ENCODE measurements at places on chromosomes 12 and 14. TPM values are rescaled to one million over a fixed set of nuclear protein-coding genes. Genes with fewer than 3 reads are reported as not detected.

GRCh38 chr12:94126067-94126466, 22.3 kb upstream of the PLXNC1 start:
- no peak overlapping the region for H3K4me3 ChIP-seq
- no peaks in the 10 kb centered on the region for H3K4me1 ChIP-seq
- H3K36me3 ChIP-seq = no peaks in the 10 kb centered on the region
- no peak overlapping the region for H3K27ac ChIP-seq
- DNase-seq = no peak
- H3K27me3 ChIP-seq = peaks cover 59% of the 10 kb centered on the region

FITM1 gene
- not detected for total RNA-seq

KRT79 gene
- total RNA-seq = 0.46 TPM

MANSC1 gene
- total RNA-seq = 3.1 TPM

DNA sequence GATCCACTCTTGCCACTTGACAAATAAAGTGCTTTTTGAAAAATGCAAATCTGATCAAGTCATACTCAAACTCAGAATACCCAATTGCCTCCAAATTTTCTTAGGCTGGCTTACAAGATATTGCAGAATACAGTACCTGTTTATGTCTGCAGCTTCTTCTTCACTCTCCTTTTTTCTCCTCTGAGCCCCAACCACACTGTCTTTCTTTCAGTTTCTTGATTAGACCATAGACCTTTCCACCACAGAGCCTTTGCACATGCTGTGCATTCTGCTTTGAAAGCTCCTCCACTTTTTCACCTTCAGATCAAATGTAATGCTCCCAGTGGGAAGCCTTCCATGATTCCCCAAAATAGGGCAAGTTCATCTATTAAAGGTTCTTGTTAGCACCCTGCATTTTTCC, 13.9 kb upstream of the GYS2 start:
- no peaks in the 10 kb centered on the region for H3K4me1 ChIP-seq
- H3K27me3 ChIP-seq = no peaks in the 10 kb centered on the region
- no peak for DNase-seq
- H3K27ac ChIP-seq = no peak overlapping the region

DNA sequence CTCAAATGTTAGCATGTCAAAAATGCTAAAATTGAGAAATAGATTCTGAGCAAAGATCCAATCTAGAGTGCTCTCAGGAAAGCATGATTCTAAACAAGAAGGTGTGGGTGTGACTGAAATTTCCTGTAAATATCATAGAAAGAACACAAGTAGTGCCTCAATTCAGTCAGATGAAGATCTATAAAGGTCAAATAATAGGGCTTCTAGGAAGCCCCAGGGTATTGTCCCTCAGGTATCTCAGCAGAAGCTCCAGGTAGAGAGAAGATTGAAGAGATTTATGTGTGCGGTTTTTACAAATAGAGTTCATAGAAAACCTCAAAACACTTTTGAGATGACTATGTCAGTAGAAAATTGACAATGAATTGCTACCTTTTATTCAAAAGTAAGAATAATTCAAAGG, 13.0 kb downstream of the KLRD1 start:
- H3K36me3 ChIP-seq = no peaks in the 10 kb centered on the region
- no peak for DNase-seq
- H3K4me1 ChIP-seq = no peaks in the 10 kb centered on the region
- no peak overlapping the region for H3K27ac ChIP-seq
- H3K4me3 ChIP-seq = no peak overlapping the region
- no peaks in the 10 kb centered on the region for H3K27me3 ChIP-seq

Data from PC-3 (cell line).